ENCODE measurements at places on chromosomes 13 and 19.

DNA sequence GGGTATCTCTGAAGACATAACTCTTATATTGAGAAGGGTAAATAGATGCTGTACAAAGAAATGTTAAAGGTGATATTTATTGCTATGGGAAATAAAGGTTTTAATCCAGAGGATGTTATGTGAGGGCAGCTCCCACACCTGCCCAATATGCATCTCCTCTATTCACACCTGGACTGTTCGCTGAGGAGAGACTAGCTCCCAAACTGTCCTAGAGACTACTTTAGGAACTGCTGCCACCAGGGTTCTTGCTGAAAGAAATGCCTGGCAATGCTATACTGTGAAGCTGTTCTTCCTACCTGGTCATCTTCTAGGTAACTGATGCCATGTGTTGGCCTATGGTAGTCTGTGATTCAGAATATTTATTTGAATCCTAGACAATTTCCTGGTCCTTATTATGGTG, 1421.5 kb upstream of the SPRY2 start:
- DNase-seq, result no peak

DNA sequence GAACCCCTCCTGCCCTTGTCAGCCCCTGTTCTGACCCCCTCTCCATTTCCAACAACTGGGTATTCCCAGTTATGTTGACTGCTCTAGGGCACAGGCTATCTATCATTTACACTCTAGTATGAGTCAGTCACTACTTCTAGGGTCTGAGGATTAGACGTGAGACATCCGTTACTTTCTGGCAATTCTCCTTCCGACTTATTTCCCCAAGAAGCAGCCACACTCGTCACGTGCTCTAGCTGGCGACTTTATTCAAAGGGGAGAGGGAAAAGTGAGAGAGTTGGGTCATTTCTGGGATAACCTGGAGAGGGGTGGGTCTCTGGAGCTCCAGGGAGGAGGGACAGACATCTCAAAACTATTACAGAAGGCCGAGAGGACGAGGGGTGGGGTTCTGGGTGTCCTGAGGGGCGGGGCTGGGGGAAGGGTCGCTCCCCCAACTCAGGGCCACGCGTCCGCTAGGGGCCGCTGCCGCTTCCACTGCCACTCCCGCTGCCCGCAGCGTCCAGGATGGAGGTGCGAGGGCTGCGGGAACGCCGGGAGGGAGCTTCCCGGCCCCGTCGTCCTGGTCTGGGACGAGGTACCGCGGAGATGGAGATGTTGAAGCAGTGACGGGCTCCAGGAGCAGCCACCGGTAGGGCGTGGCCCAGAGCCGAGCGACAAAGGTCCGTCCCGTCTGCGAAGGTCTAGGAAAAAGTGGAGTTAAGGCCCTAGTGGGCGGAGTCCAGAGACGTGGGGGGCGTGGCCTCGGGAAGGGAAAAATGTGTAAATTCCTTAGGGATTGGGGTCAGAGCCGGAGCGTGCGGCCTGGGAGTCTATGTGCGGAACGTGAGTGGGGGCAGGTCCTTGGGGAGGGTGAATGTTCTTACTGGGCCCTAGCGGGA, 8.9 kb downstream of the RTBDN start:
- peak; percentile 57 for DNase-seq

DNA sequence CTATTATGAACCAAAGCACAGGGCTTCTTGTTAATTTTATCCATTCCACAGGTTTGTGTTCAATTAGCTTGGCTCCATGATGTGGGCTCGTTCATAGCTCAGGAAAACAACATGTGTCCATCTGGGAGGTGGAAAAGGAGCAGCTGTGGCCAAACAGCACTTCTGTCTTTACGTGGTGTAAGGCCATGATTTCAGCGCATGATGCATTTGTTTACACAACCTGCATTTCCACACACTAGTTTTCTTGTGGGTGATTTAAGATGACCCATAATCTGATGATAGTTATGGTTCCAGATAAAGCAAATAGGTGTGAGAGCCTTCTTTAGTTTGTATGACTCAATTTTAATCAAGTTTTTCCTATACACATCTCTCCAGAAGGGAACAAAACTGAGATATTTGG, 101.7 kb downstream of the TNFRSF19 start:
- no peak for DNase-seq

- no peak for DNase-seq
These were observed 108.1 kb upstream of the UBL3 start for GRCh38 chr13:29958476-29958875.

DNA sequence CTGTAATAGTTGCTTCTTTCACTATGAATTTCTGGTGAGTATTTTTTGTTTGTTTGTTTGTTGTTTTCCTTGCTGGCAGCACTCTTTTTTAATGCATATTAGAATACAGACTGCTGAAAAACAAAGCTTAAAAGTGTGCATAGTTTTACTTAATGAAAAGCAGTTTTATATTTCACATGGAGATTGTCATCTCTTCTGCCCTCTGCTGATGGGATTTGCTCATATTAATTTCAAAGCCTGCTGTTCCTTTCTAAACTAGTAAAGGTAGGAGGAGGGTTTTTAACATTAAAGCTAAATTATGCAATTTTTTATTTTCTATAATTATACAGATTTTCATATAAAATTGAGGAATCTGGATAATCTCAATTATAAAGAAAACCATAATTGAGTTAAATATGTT, 692.6 kb upstream of the SLITRK1 start:
- DNase-seq, result peak; percentile 50

- no peak for DNase-seq
These were observed 93.2 kb upstream of the SOX1 start for GRCh38 chr13:111973605-111974340.

- DNase-seq, result peak; percentile 70
These were observed 454 bp downstream of the BLVRB start for GRCh38 chr19:40465025-40465556.
